ENCODE measurements at places on chromosomes 11 and 22.
A peak's percentile ranks its signal among the peaks of the same experiment; 100 is the strongest.

DNA sequence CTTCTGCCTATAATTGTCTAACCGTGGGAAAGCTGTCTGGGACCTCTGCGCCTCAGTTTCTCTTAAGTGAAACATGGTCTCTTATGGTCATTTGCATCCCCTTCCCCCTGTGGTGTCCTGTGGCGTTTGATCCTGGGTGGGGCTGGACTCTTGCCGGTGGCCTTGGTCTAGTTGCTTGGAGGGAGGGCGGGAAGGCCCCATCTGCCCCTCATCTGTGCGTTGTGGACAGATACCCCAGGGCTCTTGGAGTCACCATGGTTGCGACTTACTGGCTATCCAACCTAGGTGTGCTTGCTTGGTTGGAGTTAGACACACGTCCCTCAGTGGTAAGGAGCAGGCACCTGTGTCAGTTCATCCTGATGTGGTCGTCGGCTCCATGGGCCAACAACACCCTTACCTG lies 15.2 kb downstream of the SHANK3 start:
- no peak for DNase-seq

- no peak for DNase-seq
These were observed 141.4 kb downstream of the FBXO7 start for GRCh38 chr22:32615874-32616564.

DNA sequence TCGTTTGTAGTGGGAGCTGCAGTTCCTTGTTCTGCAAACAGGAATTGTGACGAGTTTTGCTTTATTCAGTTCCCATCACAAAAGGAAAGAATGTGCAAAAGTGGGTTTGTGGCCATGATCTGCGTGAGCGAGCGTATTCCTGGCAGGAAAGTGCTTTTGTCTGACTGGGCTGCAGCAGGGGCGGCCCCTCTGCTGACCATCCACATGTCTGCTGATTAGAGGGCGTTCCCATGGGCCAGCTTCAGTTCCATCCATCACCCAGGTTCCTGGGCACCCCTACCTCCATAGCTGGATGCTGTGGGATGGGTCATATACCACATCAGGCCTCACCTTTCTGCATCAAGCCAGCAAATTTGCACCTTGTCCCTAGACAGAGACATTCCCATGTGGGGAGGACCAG lies 28.9 kb upstream of the GAL start:
- DNase-seq = no peak

GRCh38 chr11:30346068-30346688 lies 23.3 kb downstream of the ARL14EP start:
- peak; percentile 3 for DNase-seq

Measured in NCI-H2107 (cell line).